ENCODE measurements at places on chromosomes 7 and 10.

- DNase-seq = no peak
Observed at GRCh38 chr10:124095096-124095495, 1.7 kb upstream of the CHST15 start.

DNA sequence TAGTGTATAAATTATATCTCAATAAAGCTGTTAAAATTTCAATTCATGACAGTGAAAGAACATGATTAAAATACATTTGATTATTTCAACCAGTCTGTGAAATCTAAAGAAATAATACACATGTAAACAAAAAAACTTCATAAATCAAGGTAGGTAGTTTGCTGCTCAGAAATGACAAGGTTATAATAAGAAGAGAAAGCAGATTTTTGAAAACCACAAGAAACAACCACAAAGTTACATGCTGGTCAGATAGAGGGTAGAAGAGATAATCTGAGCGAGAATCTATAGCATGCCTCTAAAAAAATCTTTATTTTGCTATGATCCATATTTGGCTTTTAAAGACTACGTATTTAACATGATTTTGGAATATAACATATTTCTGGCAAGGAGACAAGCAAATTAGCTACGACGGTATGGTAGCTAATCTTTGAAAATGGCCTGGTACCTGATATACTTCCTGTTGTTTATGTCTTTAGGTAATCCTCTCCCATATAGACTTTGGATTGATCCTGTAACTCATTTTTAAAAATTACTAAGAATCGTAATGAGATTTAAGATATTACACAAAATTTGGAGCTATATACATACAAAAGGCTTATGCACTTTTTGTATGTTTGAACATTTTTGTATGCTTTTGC lies 23.5 kb upstream of the VCL start:
- DNase-seq = no peak

DNA sequence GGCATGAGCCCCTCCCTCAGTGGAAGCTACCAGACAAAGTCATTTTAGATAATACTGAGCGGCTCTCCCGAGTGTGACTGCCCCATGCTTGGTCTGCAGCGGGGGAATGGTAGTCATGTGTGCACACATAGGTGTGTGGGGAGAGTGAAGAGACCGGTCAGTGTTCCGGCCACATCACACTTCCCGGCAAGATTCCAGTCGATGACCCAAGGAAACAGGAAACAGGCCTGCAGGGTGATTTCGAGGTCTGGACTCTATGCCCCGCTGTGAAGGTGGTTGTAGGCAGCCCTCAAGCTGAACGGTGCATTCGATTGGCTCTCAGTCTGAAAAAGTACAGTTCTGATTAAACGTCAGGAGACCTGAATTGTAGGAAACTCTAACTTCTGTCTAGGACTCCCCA lies 73.2 kb downstream of the SYPL1 start:
- DNase-seq = no peak

DNA sequence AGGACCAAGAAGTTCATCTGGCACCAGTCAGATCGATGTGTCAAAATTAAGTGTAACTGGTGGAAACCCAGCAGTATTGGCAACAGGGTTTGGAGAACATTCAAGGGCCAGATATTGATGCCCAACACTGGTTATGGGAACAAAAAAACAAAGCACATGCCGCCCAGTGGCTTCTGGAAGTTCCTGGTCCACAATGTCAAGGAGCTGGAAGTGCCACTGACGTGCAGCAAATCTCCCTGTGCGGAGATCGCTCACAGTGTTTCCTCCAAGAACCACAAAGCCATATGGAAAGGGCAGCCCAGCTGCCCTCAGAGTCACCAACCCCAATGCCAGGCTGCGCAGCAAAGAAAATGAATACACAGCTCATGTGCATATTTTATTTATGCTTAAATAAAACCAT lies 10.1 kb upstream of the C7orf33 start:
- no peak for DNase-seq

- DNase-seq = no peak
Observed at GRCh38 chr10:93413252-93413689, 68.9 kb downstream of the MYOF start.

DNA sequence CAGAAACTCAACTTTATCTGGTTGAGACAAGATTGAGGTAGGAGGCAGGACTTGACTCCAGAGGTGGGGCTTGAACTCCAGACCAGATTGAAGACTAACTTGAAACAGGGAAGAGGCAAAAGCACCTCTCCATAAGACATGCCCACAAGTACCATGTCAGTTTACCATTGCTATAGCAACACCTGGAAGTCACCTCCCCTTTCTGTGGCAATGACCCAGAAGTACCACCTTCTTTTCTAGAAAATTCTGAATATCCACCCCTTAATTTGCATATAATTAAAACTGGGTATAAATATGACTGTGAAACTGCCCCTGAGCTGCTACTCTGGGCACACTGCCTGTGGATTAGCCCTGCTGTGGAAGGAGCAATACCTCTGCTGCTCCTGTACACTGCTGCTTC lies 4.9 kb upstream of the TOMM7 start:
- DNase-seq = no peak

DNA sequence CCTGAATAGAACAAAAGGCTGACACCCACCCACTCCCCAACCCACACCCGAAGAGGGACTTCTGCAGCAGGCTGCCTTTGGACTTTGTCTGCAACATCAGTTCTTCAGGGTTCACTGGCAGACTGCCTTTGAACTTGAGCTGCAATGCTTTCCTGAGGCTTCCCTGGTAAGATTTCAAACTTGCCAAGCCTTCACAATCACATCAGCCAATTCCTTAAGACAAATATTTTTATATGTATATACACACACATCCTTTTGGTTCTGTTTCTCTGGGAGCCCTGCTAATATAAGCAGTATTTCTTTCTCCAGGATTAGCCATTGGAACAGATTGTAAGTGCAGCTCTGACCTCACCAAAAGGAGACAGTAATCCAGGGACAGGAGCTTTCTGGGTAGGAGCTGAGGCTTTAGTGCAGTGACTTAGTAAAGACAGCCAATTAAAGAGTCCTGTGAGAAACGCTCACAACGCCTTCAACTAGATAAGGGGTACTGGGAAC lies 55.6 kb upstream of the KMT2E start:
- no peak for DNase-seq

DNA sequence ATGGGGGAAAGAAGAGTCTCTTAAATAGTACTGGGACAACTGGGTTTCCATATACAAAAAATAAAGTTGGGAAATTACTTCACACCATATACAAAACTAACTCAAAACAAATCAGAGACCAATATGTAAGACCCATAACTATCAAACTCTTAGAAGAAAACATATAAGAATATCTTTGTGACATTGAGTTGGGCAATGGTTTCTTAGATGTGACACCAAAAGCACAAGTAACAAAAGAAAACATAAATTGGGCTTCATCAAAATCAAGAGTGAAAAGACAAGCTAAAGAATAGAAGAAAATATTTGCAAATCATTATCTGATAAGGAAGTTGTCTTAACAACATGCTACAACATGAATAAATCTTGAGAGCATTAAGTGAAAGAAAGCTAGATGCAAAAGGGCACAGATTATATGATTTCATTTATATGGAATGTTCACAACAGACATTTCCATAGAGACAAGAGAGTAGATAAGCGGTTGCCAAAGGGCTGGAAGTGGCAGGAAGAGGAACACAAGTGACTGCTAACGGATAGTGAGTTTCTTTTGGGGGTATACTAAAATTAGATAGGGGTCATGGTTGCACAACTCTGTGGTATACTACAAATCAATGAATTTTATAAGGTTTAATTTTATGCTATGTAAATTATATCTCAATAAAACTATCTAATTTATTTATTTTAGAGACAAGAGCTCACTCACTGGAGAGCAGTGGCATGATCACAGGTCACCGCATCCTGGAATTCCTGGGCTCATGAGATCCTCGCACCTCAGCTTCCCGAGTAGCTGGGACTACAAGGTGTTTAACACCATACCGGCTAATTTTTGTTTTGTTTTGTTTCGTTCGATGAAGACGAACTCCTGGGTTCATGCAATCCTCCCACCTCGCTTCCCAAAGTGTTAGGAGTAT lies 35.4 kb downstream of the JMJD1C start:
- no peak for DNase-seq

DNA sequence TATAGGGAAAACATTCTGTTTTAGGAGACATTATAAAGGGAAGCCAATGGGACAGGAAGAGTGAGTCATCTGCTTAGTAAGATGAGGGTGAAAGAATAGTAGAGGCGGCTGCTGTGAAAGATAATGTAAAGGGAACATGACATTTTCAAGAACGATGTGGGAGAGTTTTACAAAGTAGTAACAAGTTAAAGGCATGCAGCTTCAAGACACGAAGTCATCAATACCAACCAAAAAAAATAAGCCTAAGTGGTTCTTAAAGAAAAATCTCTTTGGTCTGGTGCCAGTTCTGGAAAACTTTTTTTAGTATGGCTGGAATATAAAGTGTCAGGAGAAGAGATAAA lies 6.1 kb downstream of the GSTO1 start:
- DNase-seq = peak; percentile 72

DNA sequence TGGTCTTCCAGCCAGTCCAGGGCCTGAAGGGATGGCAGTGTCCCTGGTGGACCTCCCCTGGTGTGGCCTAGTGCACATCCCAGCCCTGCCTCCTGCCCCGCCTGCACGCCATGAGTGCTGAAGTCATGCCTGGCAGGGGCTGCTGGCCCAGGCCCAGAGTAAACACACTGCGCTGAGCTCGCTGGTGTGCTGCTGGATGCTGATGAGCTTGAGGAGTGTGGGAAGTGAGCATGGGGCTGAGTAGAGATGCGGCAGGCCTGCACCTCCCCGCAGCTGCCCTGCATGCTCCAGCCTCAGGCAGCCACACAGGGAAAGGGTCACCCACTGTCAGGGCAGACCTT lies 43.2 kb downstream of the HTRA1 start:
- DNase-seq = no peak

DNA sequence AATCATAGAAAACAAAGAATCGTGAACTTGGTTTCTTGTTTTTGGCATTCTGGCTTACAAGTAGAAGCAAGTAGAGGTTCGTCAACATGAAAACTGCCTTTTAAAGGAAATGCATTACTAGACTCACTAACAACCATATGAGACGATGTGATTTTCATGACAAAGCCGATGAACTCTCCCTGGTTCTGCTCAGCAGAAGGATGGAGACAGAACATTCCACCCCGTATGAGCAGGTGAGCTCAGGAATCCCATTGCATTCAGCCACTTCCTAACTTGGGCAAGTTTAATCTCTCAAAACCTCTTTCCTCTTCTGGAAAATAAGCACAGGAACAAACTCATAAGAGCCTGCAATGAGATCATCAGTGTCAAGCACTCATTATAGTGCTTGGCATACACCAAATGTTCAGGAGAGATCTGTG lies 57.4 kb upstream of the SVIL start:
- DNase-seq = no peak

- no peak for DNase-seq
Observed at GRCh38 chr10:107914450-107915214, 750.1 kb upstream of the SORCS1 start.

GRCh38 chr7:191105-191980 lies 1.0 kb upstream of the FAM20C start:
- DNase-seq = no peak
